ENCODE measurements at places on chromosomes 12 and 14.

DNA sequence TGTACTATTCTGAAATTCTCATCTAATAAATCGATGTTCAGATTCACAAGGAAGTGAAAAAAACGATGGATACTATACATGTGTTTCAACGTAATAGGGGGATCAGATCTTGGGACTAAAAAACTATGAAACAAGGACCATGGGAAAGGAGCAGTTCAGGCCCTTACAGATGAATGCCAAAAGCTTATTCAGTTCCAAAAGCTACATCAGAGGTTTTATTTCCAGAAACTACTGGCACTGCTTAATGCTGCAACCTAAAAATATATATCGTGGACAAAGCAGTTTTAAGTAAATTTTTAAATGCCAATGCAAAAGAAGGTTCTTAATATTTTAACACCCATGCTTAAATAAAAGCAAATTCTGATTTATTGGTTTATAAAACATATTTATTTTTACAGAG lies 38.5 kb downstream of the LRIG3 start:
- DNase-seq = no peak

DNA sequence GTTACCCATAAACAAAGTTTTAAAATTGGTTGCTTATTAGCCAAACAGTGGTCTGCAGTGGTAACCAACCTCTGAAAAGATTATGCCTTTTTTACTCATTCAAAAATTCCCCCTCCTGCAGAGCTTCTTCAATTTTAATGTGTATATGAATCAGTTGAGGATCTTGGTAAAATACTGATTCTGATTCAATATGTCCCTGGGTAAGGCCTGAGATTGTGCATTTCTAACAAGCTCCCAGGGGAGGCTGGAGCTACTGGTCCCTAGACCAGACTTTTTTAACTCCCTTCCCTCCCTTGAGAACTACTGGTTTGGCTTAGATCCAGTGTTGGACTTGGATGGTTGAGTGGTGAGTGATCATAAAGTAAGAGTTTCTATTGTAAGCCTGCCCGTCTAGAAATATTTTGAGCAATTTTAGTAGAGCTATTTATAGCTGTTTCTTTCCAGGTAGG lies 90.2 kb downstream of the FUT8 start:
- DNase-seq = no peak

DNA sequence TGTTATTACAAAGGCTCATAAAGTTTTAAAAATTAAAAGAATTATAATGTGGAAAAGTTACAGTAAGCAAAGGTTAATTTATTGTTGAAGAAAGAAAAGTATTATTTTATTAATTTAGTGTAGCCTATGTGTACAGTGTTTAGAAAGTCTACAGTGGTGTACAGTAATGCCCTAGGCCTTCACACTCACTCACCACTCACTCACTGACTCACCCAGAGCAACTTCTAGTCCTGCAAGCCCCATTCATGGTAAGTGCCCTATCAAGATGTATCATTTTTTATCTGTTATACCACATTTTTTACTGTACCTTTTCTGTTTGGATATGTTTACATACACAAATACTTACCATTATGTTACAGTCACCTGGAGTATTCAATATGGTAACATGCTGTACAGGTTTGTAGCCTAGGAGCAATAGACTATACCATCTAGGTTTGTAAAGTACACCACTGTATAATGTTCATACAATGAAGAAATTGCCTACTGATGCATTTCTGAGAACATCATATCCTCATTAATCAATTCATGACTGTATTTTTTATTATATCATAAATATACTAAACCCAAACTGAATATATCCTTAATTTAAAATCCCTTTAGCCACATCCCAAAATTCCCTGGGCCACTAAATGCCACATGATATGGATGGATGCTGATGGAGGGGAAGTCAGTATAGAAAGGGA lies 43.6 kb upstream of the NID2 start:
- no peak for DNase-seq

DNA sequence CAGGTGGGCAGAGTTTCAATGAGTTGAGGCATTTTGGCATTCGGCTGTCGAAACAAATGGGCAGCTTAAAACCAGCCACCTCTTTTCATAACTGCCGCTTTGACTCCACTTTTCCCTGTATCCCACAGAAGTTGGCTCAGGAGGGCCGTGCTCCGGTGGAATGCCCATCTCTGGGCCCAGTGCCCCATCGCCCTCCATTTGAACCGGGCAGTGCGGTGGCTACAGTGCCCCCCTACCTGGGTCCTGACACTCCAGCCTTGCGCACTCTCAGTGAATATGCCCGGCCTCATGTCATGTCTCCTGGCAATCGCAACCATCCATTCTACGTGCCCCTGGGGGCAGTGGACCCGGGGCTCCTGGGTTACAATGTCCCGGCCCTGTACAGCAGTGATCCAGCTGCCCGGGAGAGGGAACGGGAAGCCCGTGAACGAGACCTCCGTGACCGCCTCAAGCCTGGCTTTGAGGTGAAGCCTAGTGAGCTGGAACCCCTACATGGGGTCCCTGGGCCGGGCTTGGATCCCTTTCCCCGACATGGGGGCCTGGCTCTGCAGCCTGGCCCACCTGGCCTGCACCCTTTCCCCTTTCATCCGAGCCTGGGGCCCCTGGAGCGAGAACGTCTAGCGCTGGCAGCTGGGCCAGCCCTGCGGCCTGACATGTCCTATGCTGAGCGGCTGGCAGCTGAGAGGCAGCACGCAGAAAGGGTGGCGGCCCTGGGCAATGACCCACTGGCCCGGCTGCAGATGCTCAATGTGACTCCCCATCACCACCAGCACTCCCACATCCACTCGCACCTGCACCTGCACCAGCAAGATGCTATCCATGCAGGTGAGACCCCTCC lies 5.0 kb upstream of the RNU7-1 start:
- no peak for DNase-seq

DNA sequence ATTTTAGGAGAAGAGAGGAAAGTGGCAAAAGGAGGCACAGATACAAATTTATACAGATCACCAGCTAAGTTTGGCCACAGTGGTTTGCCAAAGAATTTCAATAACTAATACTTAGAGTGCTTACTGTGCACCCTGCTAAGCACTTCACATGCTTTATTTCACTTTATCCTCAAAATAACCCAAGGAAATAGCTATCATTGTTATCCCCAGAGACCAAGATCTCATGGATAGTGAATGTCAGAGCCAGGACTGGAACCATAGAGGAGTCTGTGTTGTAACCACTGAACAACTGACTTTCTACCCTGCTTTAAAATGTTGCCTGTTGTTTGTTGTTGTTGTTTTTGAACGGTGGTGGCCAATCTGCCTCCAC lies 1.3 kb upstream of the TCP11L2 start:
- no peak for DNase-seq

DNA sequence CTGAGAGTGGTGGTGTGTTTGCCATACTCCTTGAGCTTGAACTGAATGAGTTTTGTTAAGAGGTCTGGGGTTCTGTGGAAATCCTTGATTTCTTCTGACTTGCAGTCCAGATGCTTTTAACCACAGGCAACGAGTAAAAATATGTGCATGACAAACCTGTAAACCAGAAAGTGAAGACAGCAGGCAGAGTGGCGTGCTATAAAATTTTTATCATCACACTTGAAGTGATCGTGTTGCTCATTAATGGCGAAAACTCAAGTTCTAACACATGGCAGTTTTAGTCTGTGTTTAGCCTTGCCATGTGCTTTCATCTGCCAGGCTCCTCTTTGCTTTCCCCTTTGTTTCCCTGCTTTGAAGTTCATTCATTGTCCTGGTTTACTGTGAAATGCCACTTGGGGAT lies 28.0 kb downstream of the TXNRD1 start:
- DNase-seq = no peak

- DNase-seq = no peak
Measured at GRCh38 chr14:23538785-23539184, 12.8 kb downstream of the ZFHX2 start.

- DNase-seq = peak; percentile 57
Measured at GRCh38 chr12:87413784-87414183, 615.4 kb downstream of the C12orf50 start.

DNA sequence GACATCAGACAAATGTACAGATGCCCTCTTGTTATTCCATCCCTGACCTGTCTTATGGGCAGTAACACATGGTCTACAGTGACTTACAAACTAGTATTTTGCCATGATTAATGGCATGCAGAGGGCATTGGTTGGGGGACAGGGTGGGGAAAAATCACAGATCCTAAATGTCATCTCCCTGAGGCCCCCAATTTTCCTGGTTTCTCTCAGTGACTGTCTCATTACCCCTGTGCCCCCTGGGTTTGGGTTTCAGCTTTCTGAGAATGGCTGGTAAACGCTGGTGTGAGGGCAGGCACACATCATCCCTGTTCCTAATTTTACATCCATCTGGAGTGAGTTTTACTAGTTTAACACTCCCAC lies 10.1 kb downstream of the KRT76 start:
- no peak for DNase-seq

GRCh38 chr14:73492670-73493069 lies 1.9 kb downstream of the RIOX1 start:
- DNase-seq = no peak

GRCh38 chr12:68245180-68246021 lies 8.0 kb downstream of the IL22 start:
- DNase-seq = no peak

DNA sequence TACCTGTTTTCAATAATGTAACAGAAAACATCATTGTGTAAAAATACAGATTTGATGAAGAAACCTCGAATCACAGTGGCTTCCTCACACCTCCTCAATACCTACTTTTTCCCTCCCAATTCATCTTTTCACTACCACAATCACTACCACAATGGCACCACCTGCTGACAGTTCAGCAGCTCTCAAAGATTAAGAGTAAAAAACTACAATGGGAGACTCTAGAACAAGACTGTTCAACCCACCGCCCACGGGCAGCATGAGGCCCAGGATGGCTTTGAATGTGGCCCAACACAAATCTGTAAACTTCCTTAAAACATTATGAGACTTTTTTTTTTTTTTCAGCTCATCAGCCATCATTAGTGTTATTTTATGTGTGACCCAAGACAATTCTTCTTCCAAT lies 15.2 kb downstream of the MED6 start:
- DNase-seq = no peak

GRCh38 chr14:38951451-38951850 lies 151.6 kb downstream of the SEC23A start:
- DNase-seq = no peak

DNA sequence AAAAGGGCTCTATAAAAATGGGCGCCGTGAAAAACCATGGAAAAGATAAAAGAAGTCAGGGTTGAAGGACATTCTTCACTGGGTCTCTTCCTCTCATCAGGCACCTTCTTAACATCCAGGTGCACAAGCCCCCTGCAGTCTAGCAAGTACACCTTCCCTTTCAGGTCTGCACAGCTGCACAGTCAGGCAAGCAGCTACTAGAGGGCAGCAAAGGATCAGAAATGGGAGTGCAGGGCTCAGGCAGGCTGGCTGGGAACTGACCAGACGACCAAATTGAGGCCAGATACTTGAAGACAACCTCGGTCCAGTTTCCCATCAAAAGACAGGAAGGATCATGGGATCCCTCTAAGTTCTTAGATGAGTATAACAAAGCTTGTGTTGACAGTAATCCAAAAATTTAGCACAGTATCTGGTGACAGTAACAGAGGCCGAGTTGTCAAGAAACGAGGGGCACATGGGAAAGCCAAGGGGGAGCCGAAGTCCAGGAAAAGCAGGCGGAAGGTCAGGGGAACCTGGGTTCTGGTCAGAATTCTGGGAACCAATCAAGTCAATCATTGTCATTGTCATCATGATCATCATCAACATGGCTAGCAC lies 10.1 kb upstream of the GRIP1 start:
- no peak for DNase-seq

DNA sequence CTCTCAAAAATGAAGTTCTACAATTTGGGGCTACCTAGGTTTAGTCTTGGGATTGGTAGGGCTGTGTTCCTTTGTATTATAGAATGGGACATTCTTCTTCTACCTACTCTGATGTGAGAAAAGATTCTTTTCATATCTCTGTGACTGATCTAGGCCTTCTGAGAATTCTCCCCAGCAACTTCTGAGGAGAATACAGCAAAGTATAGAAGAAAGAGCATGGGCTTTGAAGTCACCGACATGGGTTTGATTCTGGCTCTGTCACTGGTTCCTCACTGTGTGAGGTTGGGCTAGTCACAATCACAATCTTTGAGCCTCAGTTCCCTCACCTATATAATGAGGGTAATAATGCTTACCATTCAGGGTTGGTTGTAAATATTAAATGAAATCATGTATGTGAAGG lies 5.0 kb downstream of the ATN1 start:
- no peak for DNase-seq

Measured in SK-N-MC (cell line).